Aorta (tissue), 5 donors: ENCODE measurements at places on chromosomes 2 and 18. TPM values are rescaled to one million over a fixed set of nuclear protein-coding genes. Genes with fewer than 3 reads are reported as not detected.

- no peaks in the 10 kb centered on the region for H3K27me3 ChIP-seq
- peaks cover 3% of the 10 kb centered on the region for H3K4me1 ChIP-seq
- H3K27ac ChIP-seq, result no peak overlapping the region
- no peak for DNase-seq
- no peak overlapping the region for H3K4me3 ChIP-seq
Observed at GRCh38 chr2:179195141-179195540, 69.5 kb downstream of the SESTD1 start.

GRCh38 chr18:46329736-46330246 is 225.6 kb downstream of the HAUS1 start:
- H3K4me1 ChIP-seq, result no peaks in the 10 kb centered on the region
- DNase-seq, result no peak
- peaks cover 4% of the 10 kb centered on the region for H3K27me3 ChIP-seq
- H3K4me3 ChIP-seq, result no peak overlapping the region
- no peak overlapping the region for H3K27ac ChIP-seq
- H3K36me3 ChIP-seq, result no peaks in the 10 kb centered on the region

- no peak overlapping the region for H3K4me3 ChIP-seq
- no peaks in the 10 kb centered on the region for H3K4me1 ChIP-seq
- H3K27me3 ChIP-seq, result no peaks in the 10 kb centered on the region
- DNase-seq, result no peak
- H3K36me3 ChIP-seq, result no peaks in the 10 kb centered on the region
Observed at GRCh38 chr2:54771166-54771885, 47.9 kb downstream of the EML6 start.

GRCh38 chr18:26656431-26656943 is 108.1 kb upstream of the KCTD1 start:
- no peaks in the 10 kb centered on the region for H3K36me3 ChIP-seq
- H3K4me1 ChIP-seq, result no peaks in the 10 kb centered on the region
- peak overlapping the region; percentile 100 for H3K4me3 ChIP-seq
- H3K27me3 ChIP-seq, result no peaks in the 10 kb centered on the region
- peak; percentile 76 for DNase-seq
- H3K27ac ChIP-seq, result peak overlapping the region; percentile 77

- no peak for DNase-seq
- no peak overlapping the region for H3K27ac ChIP-seq
- H3K27me3 ChIP-seq, result no peaks in the 10 kb centered on the region
- H3K4me3 ChIP-seq, result no peak overlapping the region
- H3K36me3 ChIP-seq, result no peaks in the 10 kb centered on the region
- no peaks in the 10 kb centered on the region for H3K4me1 ChIP-seq
Observed at GRCh38 chr2:100640431-100641124, 77.8 kb downstream of the PDCL3 start.

- no peak overlapping the region for H3K27ac ChIP-seq
- H3K27me3 ChIP-seq, result no peaks in the 10 kb centered on the region
- no peaks in the 10 kb centered on the region for H3K36me3 ChIP-seq
- H3K4me1 ChIP-seq, result peaks cover 5% of the 10 kb centered on the region
- H3K4me3 ChIP-seq, result no peak overlapping the region
Observed at GRCh38 chr2:101127319-101128056, 23.7 kb downstream of the TBC1D8 start.

Gene IL36B
- total RNA-seq, result not detected
